RWPE1 (cell line): ENCODE measurements at places on chromosomes 1 and 21.

GRCh38 chr1:181129771-181130606 is 41.5 kb downstream of the IER5 start:
- no peak for DNase-seq

DNA sequence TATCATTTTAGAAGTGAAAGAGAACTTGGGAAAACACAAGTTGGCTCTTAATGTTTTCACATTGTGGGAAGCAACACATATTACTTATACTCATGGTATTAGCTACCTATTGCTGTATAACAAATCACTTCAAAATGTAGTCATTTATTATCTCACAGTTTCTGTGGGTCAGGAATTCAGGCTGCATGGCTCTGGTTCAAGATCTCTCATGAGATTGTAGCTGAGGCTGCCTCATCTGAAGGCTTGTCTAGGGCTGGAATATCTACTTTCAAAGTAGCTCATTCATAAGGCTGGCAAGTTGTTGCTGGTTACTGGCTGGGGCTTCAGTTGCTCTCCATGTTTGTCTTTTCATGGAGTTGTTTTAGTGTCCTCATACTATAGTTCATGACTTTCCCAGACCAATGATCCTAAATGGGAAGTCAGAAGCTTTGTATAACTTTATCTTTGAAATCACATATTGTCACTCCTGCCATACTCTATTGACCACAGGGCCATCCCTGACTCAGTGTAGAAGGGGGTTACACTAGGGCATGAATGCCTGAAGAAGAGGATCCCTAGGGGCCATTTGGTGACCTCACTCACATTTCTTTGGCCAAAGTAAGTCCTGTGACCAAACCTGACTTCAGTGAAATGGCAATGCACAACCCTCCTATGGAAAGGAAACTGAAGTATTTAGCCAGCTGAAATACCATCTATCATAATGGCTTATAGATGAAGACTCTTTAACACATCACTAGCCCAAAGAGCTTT is 37.9 kb upstream of the POU2F1 start:
- no peak for DNase-seq

DNA sequence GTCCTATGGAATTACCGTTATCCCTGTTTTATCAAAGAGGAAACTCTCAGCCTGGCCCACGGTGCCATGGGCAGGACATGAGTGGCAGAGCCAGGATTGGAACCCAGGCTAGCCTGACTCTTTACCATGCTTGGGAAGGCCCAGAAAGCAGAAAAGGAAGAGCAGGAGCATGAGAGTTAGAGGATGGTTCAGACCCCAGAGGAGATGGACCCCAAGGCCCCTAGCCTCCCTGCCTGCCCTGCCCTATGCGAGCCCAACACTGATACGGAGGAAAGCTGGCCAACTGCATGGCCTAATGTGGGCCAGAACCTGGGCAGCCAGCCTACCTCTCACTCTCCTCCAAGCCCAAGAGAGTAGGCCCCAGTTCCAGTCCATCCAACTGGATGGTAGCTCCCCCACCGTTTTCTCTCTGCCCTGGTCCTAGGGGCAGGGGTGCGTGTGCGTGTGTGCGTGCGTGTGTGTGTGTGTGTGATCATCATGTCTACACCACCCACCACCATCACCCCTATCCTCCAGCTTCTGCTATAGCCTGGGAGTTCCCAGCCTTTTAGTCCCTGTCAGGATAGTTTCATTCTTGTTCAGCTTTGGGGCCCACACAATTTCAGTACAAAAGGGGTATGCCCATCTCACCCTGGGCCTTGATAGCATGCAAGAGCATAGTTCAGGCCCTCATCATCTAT is 15.4 kb upstream of the MEX3A start:
- DNase-seq: no peak

DNA sequence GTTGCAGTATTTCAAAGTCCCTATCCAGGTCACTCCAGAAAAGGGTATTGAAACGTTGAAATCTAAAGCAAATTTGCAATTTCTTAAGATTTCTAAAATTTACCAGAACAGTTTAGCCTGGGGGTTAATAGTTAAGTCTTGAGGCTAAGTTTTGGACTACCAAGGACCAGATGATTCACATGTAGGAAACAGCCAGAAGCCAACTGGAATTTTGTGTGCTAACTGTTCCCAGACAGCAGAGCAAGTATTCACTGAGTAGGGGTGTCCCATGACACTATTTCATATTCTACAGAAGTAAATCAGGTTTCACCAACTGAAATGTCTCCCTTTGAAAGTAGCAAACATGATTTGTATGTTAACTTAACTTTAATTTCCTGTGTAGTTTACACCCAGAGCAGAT is 11.5 kb upstream of the C1orf105 start:
- no peak for DNase-seq

DNA sequence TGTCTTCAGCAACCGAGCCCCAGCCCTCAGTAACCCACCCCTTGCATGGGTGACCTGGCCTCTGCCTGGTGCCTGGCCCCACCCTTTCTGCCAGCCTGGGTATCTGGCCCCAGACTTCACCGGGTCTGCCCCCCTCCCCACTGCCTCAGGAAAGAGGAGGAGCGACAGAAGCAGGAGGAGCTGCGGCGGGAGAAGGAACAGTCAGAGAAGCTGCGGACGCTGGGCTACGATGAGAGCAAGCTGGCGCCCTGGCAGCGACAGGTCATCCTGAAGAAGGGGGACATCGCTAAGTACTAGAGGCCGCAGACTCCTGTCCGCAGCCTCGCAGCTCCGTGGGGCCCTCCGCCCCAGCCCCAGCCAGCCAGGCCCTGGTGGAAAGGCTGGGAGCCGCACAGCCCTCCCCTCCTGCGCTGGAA is 6.1 kb downstream of the TNFRSF25 start:
- DNase-seq: no peak

DNA sequence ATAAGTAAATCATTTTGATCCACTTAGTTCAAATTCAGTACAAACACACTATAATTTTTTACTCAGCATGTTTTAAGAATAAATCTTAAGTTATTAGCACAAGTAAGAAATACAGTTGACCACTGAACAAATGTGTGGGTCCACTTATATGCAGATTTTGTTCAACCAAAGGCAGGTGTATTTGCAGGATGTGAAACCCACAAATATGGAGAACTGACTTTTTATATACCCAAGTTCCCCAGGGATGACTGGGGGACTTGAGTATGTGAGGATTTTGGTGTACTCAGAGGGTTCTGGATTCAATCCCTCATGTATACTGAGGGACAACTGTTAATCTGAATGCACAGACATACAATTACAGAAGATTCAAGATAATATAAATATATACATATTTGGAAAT is 25.7 kb upstream of the ERICH3 start:
- no peak for DNase-seq

GRCh38 chr1:35454616-35455015 is 102.6 kb downstream of the KIAA0319L start:
- DNase-seq: no peak

- no peak for DNase-seq
Observed at GRCh38 chr21:36454093-36454531, 25.8 kb downstream of the CLDN14 start.

DNA sequence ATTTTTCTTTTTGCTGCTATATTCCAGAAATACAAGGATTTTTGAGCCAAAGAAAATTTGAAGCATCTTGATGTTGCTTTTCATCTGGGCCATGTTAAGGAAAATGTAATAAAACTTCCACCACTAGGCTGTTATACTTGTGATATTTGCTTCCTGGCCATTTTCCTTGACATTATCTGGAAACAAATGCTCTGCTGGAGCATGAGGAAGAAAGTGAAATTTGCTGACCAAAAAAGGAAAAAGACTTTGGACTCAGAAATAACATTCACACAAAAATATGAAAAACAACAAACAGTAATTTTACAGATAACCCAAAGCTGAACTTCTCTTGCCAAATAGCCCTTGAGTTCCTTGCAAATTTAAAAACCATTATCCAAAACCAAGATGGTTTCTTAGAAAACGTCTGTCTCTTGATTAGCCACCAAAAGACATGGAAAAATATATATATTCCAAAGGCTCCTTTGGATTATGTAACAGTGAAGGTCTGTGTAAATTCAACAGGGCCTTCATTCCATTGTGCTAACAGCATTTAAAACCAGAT is 344.5 kb downstream of the LMX1A start:
- DNase-seq: no peak

DNA sequence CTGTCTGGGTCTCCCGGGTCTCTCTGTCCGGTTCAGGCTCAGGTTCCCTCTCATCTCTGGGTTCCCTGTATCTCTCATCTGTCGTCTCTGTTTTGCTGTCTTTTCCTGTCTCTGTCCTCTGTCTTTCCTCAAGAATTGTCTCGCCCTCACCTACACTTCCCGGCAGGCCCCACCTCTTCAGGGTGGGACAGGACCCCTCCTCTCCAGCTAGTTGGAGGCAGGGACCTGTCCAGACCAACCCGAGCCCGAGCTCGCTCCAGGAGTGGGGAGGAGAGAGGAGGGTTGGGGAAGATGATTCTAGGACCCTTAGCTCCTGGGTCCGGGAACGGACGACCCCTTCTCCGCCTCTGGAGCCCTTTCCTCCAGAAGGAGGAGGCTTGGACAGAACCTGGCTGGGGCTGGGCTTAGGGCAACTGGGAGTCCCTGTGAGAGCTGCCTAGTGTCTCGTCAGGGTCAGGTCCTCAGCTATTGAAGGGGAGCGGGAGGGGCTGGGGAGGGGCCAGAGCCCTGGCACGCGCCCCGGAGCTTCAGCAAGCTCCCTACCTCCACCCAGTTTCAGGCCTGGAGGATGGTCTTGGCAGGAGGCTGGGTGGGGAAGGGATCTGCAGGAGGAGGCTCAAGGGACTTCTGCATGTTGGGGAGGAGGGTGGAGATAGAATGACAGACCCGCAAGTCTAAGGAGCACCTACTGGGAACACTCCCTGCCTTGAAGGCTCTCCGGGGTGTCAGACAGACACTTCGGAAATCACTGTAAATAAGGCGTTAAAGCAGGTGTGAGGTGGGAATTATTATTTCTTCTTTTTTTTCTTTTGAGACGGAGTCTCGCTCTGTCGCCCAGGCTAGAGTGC is 26.3 kb upstream of the EPB41 start:
- no peak for DNase-seq

- no peak for DNase-seq
Observed at GRCh38 chr21:46597896-46598343, 7.0 kb downstream of the S100B start.

GRCh38 chr1:38932571-38932970 is 9.1 kb downstream of the RHBDL2 start:
- no peak for DNase-seq

GRCh38 chr1:113353580-113353979 is 36.7 kb upstream of the MAGI3 start:
- DNase-seq: peak; percentile 8

- DNase-seq: no peak
Observed at GRCh38 chr1:2240270-2241156, 12.4 kb downstream of the SKI start.

- DNase-seq: no peak
Observed at GRCh38 chr1:208531003-208531750, 287.0 kb upstream of the PLXNA2 start.

GRCh38 chr21:15557925-15558324 is 171.9 kb upstream of the USP25 start:
- DNase-seq: no peak

DNA sequence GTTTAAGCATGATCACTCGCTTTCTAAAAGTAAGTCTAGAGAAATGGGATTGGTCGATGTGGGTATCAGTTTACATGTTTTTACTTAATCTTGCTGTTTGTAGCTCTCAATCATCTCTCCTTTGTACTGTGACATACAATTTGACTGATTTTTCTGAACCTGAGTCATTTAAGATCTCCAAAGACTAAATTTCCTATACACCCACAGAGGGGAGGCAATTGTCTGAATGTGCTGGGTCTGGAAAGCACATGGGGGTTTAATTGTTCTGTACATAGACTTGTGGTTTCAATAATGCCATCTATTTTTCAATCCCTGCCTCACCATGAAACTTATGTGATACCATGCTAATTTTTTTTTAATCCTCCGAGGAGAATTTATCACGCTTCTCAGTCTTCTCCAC is 65.8 kb downstream of the USP25 start:
- no peak for DNase-seq

GRCh38 chr1:116538544-116538943 is 32.3 kb downstream of the CD58 start:
- DNase-seq: peak; percentile 65

DNA sequence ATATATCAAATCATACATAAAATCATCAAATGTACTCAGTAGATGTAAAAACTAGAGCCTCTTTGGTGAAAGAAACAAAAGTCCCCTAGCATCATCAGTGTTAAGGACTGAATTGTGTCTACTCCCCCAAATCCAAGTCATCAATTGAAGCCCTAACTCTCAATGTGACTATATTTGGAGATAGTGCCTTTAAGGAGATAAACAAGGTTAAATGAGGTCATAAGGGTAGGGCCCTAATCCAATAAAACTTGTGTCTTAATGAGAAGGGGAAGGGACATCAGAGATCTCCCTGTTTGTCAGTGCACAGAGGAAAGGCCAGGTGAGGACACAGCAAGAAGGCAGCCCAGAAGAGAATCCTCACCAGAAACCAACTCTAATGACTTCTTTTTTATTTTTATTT is 33.5 kb downstream of the USP24 start:
- DNase-seq: no peak

DNA sequence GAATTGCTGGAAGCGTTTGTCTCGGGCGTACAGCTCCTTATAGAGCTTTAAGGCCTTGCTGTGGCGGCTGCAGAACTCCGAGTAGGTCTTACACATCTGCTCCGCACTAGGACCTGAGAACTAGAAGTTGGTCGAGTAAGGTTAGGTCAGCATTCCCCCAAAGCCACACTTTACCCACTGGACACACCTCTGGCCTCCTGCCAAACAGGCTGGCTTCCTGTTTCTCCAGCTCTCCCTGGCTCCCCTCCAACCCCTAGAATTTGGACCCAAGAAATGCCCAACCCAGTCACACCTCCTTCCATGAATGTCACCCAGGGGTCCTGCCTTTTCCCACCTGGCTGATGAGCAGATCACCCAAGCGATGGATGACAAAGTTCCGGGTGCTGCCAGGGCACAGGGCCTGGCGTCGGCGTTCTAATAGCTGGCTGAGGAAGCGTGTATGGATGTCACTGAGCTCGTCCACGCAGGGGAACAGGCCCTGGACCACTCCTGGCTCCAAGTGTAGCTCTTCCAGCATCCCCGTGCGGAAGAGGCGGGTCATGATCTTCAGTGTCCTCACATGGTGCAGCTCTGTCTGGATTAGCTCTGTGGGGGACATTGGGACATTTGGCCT is 15.6 kb downstream of the ARHGEF2 start:
- DNase-seq: no peak

DNA sequence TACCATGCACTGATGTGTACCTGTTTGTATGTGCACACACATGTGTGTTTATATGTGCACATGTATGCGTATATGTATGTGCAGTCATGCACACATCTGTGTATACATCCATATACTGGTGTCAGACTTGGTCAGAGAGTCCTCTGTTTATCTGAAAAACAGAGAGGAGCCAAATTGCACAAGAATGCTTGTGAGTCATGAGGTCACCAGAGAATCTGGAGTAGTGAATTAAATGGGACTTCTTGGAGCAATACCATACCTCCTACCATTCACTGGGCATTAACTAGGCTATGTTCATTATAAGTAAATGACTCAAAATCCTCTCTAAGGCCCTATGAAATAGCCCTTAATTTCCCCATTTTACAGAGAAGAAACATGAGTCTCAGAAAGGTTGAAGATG is 272.1 kb upstream of the C1orf87 start:
- no peak for DNase-seq

GRCh38 chr1:24175033-24175755 is 11.9 kb downstream of the IFNLR1 start:
- DNase-seq: no peak
